ENCODE measurements at places on chromosomes 5 and 9.

GRCh38 chr9:125759764-125760129 is 12.6 kb downstream of the PBX3 start:
- DNase-seq: no peak

DNA sequence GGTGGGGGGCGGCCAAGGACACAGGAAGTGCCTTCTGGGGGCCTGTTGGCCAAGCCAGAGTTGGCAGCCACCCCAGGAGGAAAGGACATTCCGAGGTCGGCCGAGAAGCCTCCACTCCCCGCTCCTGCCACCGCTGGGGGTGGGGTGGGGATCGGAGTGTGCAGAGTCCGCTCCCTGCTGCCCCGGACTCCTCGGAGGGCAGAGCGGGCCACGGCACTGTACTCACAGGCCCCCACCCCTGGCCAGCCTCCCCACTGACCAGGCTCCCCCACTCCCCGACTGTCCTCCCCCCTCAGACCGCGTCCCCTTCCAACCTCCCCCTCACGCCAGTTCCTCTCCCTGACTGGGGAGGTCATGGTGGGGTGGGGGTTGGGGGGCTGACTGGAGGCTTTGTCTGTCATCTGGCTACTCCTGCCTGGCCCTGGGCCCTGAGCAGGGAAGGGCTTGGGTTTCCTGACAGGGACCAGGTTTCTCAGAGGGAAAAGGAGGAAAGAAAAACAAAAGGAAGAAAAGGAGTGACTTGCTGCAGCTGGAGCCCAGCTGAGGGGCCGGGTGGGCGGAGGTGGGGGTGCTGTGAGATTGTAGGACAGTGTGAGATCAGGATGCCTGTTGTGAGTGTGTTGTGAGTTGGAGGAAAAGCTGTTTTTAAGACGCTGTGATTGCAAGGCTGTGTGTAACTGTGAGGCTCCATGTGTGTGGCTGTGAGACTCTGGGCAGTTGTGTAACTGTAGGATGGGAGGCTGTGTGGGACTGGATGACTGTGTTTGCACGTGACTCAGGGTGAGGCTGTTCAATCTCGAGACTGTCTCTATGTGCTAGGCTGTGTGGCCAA is 29.7 kb downstream of the CNTFR start:
- no peak for DNase-seq

DNA sequence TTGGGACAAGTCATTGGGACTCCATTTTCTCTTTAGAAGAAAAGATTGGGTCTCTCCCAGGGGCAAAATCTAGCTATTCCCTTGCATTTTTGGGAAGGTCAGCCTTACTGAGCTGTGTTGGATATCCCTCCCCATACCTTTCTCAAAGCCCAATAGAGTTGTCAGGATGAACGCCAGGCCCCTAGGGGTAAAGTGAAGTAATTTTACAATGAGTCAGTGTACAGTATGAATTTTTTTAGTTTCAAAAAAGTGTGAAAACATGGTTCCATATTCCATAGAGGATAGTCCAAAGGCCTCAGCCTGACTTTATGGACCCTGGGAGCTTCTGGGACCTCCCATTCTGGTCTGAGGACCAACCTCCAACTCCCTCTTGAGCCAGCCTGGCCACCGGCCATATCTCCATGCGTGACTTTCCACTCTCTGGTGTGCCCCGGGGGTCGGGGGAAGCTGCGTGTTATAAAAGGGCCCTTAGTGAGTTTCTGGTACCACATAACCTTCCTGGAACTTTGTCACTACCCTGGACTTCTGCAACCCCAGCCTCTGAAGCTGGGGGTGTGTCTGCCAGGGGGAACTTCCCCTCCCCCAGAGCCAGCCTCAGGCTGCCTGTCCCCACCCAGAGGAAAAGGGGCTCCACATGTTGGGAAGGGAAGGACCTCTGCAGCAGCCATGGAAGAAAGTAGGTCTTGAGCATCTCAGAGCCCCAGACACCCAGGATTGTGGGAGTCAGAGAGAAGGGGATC is 52.4 kb upstream of the SYNPO start:
- DNase-seq: no peak

GRCh38 chr9:111736714-111737113 is 58.0 kb downstream of the SHOC1 start:
- no peak for DNase-seq

GRCh38 chr9:109775516-109775915 is 4.5 kb upstream of the PALM2AKAP2 start:
- no peak for DNase-seq

GRCh38 chr5:160458806-160459800 is 37.4 kb downstream of the PTTG1 start:
- DNase-seq: no peak

- no peak for DNase-seq
Measured at GRCh38 chr9:90002397-90003271, 397.8 kb downstream of the GADD45G start.

DNA sequence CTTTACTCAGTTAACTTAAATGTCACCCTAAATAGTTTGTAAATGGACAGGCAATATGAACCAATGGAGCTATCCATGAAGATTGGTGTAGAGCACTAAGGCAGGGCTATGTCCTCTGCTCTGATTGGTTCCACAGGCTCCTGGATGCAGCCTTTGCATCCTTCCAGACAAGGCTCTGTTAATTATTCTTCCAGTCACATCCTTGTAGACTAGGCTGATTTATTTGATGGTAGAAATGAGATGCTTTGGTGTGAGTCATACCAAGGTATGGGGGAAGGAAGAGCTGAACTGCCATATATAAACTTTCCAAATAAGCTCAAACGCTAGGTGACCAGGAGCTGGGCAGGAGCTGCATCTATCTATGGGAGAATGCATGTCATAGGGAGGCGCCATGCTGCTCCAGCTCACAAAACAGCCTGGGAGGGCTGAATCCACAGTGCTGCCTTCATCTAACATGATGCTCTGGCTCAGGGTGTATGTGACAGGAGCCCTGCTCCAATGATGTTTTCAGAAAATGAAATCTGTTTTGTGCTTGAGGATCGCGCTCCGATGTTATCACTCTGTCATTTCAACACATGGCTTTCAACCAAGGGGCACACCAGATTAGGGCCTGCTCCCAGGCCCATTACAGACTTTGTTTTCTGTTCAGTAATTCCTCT is 818.0 kb upstream of the ZNF608 start:
- no peak for DNase-seq

- DNase-seq: no peak
Measured at GRCh38 chr9:138003485-138004190, 126.1 kb downstream of the CACNA1B start.

- no peak for DNase-seq
Measured at GRCh38 chr5:103374473-103374963, 116.0 kb downstream of the MACIR start.

- no peak for DNase-seq
Measured at GRCh38 chr5:137034764-137035479, 464.2 kb downstream of the SPOCK1 start.

- no peak for DNase-seq
Measured at GRCh38 chr9:11063263-11063662, 450.5 kb upstream of the PTPRD start.

DNA sequence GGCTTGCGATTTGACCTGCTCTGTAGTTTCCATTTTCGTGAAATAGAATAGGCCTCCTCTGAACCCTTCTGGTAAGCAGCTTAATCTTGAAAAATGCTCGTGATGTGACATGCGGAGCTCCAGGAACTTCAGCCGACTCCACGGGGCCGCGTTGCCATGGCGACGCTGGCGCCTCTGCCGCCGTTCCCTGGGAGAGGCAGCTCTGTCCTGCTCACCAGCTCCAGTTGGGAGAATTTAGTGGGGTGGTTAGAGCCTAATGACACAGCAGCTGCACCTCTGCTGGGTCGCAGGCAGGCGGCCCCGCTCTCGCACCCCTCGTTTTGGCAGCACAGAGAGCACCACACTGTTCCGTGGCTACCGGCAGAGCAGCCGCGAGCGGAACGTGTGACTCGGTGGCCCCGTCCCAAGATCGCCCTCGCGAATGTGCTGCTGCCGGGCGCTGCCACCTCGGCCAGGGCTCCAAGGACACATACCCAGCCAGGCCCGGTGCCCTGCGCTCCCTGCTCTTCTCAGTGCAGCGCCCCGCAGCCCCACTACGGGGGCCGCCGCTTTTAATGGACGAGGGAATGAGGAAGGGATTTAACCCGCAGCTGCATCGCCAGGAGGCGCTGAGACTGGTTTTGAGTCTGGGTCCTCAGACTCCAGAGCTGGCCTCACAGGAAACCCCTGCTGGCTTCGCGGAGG is 131.2 kb upstream of the LMX1B start:
- DNase-seq: no peak

- no peak for DNase-seq
Measured at GRCh38 chr5:163104464-163104863, 332.9 kb upstream of the CCNG1 start.

DNA sequence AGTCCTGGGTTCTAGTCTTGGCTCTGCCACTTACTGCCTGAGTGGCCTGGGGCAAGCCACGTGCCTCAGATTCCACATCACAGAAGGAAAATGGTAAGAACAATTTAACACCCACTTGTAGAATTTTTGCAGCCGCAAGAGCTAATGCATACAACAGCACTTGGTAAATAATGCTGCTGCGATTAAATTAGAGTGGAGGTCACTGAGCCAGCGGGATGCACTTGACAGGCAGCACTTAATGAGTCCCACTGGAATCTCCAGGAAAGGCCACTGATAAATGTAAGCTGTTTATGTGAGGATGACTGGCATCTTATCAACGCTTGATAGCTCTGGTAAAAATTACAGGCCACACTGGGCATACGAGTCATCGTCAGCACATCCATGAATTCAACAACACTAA is 59.4 kb upstream of the UBTD2 start:
- no peak for DNase-seq

GRCh38 chr5:16656561-16657191 is 39.9 kb upstream of the RETREG1 start:
- DNase-seq: no peak

GRCh38 chr5:103674739-103675138 is 112.2 kb upstream of the NUDT12 start:
- DNase-seq: no peak

- no peak for DNase-seq
Measured at GRCh38 chr9:99189887-99190596, 31.7 kb downstream of the ALG2 start.

GRCh38 chr9:34999576-34999975 is 10.0 kb downstream of the DNAJB5 start:
- DNase-seq: no peak

DNA sequence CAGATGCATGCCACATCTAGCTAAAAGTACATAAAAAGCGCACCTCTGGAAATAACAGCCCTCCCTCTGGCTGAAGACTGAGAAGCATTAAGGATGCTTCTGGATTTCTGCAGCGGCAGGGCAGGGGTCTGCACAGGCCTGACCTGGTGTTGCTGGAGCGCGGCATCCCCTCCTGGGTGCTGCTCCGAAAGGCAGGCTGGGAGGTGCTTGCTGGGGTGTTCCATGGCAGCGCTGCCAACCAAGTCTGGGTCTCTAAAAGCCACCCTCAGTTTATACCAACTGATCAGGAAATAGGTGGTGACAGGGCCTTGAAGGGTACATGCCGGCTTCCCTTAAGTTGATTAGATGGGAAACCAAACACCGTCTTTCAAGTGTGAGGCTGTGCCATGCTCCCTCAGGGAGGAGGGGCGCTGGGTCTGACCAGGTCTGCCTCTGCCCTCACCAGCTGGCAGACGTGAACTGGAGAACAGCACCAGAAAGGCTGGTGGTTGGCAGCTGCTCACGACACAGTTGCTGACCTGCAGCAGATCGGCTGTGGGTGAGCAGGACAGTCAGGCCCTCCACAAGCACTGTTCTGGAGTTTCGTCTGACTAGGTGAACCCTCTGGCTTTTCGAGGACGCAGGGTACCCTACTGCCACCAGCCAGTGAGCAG is 81.6 kb downstream of the DAP start:
- no peak for DNase-seq

DNA sequence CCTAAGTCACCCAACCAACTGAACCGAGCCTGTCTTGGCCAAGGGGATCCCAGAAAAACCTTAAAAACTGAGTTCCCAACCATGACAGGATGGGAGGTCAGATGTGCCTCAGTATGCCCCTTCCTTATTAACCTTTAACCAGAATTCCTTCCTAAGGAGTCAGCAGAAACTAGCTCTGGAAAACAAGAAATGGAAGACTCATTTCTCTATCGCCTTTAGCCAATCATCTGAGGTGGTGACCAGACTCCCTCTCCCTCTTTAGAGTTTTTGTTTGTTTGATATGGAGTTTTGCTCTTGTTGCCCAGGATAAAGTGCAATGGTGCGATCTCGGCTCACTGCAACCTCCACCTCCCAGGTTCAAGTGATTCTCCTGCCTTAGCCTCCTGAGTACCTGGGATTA is 37.5 kb downstream of the SLC28A3 start:
- no peak for DNase-seq

GRCh38 chr5:538271-538771 is 14.1 kb upstream of the SLC9A3 start:
- no peak for DNase-seq

DNA sequence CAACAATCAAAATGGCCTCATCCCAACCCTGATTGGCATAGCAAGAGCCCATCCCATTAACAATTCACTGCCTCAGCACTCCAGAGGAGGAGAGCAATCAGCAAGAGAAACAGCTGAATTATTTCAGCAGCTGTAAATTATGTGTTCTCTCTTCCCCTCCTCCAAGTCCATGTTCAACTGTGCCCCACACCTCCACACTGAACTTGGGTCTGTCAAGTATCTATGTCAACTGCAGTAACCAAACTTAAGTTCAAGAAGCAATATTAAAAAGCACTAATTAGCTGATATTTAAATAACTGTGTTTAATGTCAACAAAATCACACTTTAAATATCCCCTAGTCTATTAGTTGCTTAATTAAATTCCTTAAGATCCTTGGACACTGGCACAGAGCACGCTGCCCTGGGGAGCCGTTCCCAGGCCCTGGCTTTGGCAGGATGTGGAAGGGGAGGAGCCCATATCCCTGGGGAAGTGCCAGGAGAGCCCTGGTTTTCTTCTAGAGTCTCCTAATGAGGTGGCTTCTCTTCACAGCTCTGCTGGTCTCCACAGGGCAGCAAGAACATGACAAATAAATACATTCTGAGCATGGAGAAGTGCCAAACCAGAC is 50.6 kb downstream of the SIL1 start:
- DNase-seq: no peak

GRCh38 chr9:109482391-109482916 is 15.7 kb downstream of the PTPN3 start:
- DNase-seq: no peak

GRCh38 chr9:20504930-20505329 is 117.4 kb downstream of the MLLT3 start:
- no peak for DNase-seq
